ENCODE measurements at places on chromosomes 2 and 18. TPM values are rescaled to one million over a fixed set of nuclear protein-coding genes. Genes with fewer than 3 reads are reported as not detected.

- no peak for DNase-seq
Observed at GRCh38 chr2:109129356-109129920, 433 bp downstream of the SH3RF3 start.

DNA sequence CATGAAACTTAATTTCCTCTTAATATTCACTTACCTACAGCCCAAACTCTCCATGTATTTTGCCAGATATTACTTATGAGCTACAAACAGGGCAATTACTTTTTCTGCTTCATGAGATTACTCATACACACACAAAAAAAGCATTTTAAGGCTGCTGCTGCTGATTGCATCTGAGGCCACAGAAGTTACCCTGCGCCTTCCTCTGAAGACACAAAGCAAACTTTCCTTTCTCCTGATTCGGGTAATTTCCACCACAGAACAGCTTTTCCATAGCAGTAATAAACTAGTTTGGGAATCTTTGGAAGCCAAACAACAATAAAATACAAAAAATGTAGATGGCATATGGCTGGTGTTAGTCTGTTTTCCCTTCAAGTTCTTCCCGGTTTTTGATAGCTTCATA, 6.2 kb downstream of the TTC32 start:
- no peak for DNase-seq

- DNase-seq, result no peak
Observed at GRCh38 chr2:235472443-235472842, 21.4 kb upstream of the AGAP1 start.

DNA sequence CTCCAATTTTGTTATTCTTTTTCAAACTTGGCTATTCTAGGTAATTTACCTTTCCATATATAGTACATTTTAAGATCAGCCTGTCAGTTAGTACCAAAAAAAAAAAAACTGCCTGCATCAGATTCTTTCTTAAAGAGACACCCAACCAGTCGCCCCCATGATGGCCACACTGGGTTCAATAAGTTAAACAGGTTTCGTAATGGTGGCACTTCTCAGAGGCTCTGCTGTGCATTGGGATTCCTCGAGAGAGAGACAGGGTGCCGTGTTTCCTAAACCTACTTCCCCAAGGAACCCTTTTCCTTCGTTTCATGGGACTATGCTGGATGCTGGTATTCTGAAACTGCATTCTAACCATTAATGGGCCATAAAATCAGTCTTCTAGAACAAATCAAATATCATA, 37.4 kb downstream of the MYO7B start:
- DNase-seq, result no peak

DNA sequence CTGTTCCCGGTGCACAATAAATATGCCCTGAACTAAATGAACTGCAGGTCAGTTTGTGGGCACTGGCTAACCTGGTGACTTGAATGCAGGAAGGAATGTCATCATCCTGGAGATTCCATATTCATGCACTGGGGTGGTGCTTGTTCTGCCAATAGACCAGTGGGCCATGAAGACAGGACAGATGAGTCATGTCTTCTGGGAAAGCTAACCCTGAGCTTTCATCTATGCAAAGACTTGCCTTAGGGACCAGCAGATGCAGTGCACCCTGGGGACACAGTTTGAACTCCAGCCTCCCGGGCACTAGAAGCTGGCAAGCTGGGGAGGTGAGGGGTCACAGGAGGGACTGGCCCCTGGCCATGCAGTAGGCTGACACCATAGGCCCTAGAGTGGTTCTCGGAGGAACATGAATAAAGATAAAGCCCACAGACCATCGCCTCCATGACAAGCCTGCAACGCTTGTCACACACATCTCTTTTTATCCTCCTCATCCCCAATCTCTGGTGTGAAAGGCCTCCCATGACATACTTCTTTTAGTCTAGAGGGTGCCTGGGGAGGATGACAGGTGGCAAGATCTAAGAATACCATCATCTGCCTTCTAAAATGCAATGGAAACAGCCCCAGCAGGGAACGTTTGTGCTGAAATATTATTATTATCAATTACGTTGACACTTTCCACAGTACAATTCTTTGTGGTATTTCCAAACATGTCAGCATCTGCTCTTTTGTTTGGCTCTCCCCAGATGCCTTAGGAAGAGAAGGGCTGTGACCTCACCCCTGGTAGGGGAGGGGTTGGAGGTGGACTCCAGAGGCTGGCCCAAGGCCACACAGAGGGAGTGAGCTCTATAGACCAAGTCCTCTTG, 267.4 kb upstream of the RAB6C start:
- DNase-seq, result no peak

- no peak for DNase-seq
Observed at GRCh38 chr2:236565879-236566402, 3.7 kb upstream of the ACKR3 start.

- DNase-seq, result no peak
Observed at GRCh38 chr2:168312036-168312822, 64.8 kb upstream of the STK39 start.

GRCh38 chr18:58097907-58098166, 53.8 kb downstream of the NEDD4L start:
- no peak for DNase-seq

- peak; percentile 70 for DNase-seq
Observed at GRCh38 chr18:36411745-36412168, 114.2 kb downstream of the FHOD3 start.

DNA sequence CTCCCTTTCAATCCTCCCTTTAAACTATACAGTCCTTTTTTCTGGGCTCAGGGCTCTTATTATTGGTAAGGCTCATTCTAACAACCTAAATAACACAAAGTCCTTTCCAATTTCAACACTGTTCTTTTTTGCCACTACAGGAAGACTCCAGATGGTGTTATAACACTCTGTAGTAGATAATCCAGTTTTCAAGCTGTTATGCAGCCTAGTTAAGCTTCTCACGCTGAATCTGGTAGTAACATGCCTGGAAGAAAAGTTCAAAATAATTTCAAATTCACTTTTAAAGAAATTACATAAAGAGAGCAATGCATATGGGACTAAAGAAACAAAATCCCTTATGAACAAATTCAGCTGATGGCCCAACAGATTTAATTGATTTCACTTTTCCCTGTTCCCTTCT, 3.2 kb upstream of the MPP4 start:
- no peak for DNase-seq

GRCh38 chr2:72235497-72236415, 88.1 kb upstream of the CYP26B1 start:
- DNase-seq, result no peak

- peak; percentile 39 for DNase-seq
Observed at GRCh38 chr2:236342951-236343350, 78.7 kb upstream of the ASB18 start.

GRCh38 chr2:217942731-217943335, 60.0 kb downstream of the TNS1 start:
- DNase-seq, result no peak

DNA sequence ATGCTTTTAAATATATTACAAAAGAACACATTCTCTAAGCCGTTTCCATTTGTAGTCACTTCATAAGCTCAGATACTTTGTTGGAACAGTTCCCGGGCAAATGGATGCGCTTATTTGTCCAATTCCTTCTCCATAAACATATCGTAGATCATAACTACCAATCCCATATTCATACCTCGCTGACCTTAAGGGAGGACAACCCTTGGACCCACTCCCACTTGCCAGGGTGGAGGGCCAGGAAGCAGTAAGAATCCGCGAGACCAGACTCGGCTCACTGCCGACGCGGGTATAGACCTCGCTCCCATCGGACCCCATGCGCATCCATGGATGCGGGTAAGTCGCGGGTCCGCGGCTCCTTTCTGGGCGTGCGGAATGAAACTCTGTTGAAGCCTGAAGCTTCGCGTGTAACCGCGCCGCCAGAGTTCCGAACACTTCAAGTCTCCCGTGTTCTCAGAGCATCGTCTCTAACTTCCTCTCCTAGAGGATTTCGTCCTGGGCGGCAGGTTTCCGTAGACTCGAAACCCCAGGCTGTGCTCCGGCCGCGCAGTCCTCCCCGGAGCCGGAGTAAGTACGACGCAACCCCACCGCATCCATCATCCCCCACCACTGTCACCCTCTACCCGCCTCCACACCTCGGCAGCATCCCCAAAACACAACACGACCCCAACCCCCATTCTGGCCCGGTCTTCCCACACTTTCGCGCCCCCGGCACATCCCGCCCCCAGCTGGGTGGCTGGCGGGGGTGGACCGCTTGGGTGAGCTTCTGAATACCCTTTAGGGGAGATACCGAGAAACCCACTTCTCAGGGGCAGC, 1.1 kb downstream of the DSC3 start:
- DNase-seq, result peak; percentile 60

- no peak for DNase-seq
Observed at GRCh38 chr2:33628031-33628827, 29.1 kb upstream of the FAM98A start.

DNA sequence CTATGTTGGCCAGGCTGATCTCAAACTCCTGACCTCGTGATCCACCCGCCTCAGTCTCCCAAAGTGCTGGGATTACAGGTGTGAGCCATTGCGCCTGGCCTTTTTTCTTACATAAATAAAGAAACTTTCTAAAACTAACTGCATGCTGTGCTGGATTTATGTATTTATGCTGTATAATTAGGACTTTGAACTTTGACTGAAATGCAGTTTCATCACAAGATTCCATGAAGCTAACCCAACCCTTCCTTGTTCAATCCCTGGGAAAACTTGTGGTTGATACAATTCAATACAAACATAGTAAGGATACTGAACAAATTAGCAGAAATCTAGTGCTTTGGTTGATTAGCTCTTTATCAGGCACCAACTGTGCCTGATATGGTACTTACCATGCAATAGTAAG, 20.9 kb upstream of the SLC35F5 start:
- DNase-seq, result no peak

DNA sequence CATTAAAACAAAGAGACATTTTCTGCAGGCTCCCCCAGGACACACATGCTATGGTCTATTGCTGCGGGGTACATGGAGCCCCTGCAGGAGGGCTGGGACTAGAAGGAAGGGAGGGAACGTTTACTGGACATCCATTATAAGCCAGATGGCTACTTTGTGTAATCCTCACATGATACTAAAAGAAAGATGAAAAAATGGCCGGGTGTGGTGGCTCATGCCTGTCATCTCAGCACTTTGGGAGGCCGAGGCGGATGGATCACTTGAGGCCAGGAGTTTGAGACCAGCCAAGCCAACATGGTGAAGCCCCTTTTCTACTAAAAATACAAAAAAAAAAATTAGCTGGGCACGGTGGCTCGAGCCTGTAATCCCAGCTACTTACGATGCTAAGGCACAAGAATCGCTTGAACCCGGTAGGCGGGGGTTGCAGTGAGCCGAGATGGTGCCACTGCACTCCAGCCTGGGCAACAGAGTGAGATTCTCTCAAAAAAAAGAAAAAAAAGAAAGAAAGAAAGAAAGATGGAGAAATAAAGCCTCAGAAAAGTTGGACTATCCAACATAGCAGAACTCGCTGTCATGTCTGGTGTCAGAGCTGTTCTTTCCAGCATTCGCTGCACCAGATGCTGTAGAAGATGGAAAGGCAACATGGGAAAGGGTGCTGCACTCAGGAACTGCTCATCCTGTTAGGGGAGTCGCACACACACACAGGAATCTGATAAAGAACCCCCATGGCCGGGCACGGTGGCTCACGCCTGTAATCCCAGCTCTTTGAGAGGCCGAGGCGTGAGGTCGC, 7.8 kb upstream of the MYCN start:
- DNase-seq, result no peak

- DNase-seq, result no peak
Observed at GRCh38 chr18:54776282-54776977, 51.8 kb upstream of the RAB27B start.

DNA sequence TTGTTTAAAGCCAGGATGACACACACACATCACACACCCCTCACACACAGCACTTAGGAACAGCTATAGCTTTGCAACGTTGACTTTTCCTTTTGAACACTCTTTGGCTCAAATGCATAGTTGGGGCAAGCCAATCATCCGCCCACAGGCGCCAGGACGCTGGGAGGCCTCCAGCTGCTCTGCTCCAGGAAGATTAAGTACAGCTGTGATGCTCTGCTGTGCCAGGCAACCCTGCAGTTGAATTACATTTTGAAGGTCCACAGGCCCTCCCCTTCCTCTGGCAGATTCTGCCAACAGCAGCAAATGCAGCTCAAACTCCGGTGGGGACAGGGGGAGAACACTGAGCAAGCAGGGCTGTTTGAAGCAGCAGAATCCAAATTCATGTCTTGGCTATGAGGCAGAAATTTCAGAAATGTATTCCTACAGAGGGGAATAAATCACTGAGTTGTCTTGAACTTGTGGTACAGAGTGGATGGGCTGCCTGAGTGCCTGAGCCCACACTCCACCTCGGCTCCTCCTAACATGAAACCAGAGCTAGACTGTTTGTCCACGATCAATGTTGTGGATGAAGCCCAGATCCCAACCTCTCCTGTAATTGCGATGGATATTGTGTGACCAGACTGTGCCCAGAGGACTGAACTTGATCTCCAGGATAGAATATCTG, 86.5 kb upstream of the PPP1CB start:
- no peak for DNase-seq

DNA sequence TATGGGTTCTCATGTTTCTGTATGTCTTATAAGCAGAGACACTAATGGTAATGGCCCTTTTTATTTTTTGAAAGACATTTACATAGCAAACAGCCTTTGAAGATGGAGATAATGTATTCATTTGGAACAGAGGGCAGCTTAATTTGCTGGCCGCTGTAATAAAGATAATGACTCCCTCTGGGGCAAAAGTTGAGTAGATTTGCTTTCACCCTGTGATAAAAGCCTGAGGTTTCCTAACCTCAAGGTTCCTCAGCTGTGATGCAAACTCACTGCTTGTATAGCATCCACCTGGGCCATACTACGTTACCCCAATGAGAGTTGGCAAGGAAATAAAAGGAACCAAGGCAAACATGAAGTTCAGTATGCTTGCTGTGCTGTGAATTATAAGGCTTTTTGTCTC, 54.8 kb downstream of the TEX51 start:
- peak; percentile 22 for DNase-seq

SCYGR4 gene
- total RNA-seq, result not detected

SKA1 gene
- 18.9 TPM for total RNA-seq

SDC1 gene
- 45.3 TPM for total RNA-seq

RGPD3 gene
- total RNA-seq, result 0.17 TPM

CFAP53 gene
- total RNA-seq, result 0.34 TPM

MYO5B gene
- 6.9 TPM for total RNA-seq

NEURL3 gene
- total RNA-seq, result not detected

FKBP7 gene
- 7.0 TPM for total RNA-seq

Data from H1 (cell line).